Natural killer cell (primary cell): ENCODE measurements at places on chromosomes 7 and 10. TPM values are rescaled to one million over a fixed set of nuclear protein-coding genes. Genes with fewer than 3 reads are reported as not detected.
A peak's percentile ranks its signal among the peaks of the same experiment; 100 is the strongest.

DNA sequence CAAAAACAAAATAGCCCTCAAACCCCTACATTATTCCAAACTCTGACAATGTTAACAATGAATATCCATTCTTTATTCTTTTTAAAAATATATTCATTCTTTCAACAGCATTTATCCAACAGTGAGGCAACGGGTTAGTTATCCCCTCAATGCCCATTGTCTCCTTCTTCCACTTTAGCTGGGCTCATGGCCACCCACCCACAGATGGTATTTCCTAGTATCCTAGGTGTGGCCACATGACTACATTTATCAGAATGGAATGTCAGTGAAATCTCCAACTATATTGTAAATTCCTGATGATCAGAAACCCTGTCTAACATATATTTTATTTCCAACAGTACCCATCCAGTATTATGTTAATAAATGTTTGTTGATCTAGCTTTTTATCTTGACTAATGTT lies 13.6 kb downstream of the HOXA1 start:
- H3K4me3 ChIP-seq: no peak overlapping the region
- no peaks in the 10 kb centered on the region for H3K36me3 ChIP-seq
- no peaks in the 10 kb centered on the region for H3K4me1 ChIP-seq
- no peak for DNase-seq

- no peak overlapping the region for H3K27ac ChIP-seq
- no peak for DNase-seq
- peaks cover 6% of the 10 kb centered on the region for H3K4me1 ChIP-seq
- H3K27me3 ChIP-seq: no peaks in the 10 kb centered on the region
- H3K36me3 ChIP-seq: no peaks in the 10 kb centered on the region
Observed at GRCh38 chr10:1685699-1686490, 51.4 kb downstream of the ADARB2 start.

The HOXA7 gene
- total RNA-seq: not detected

The OPN1SW gene
- total RNA-seq: not detected

- no peaks in the 10 kb centered on the region for H3K4me1 ChIP-seq
- H3K4me3 ChIP-seq: no peak overlapping the region
- no peak for DNase-seq
- H3K27ac ChIP-seq: no peak overlapping the region
- H3K36me3 ChIP-seq: no peaks in the 10 kb centered on the region
- no peaks in the 10 kb centered on the region for H3K27me3 ChIP-seq
Observed at GRCh38 chr10:52135101-52135500, 179.0 kb upstream of the DKK1 start.

DNA sequence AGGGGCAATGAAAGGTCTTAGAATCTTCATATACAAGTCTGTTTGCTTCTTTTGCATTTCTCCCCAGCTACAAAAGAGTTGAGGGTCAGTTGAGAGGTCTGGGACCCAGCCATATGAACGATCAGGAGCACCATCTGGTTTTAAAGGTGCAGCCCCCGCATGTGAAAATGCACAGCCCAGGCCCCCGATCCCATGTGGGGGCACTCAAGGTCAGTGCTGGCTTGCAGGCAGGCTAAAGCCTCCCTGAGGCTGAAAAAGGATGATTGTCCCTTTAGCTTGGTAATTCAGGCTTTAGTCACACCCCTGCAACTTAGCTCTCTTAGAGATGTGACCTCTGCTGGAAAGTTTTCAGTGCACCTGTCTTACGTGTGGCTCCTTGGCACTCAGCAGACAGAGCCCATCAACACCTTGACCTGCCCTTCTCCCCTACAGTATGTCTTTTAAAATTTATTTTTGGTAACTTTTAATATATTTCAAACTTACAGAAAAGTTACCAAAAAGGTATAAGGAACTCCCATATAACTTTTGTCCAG lies 80.1 kb upstream of the PDCD4 start:
- H3K4me3 ChIP-seq: no peak overlapping the region
- H3K36me3 ChIP-seq: no peaks in the 10 kb centered on the region
- no peaks in the 10 kb centered on the region for H3K27me3 ChIP-seq
- no peak for DNase-seq
- H3K4me1 ChIP-seq: no peaks in the 10 kb centered on the region

GRCh38 chr10:101845893-101846292 lies 2.3 kb upstream of the KCNIP2 start:
- H3K4me3 ChIP-seq: no peak overlapping the region
- H3K36me3 ChIP-seq: peaks cover 14% of the 10 kb centered on the region
- H3K27ac ChIP-seq: no peak overlapping the region
- DNase-seq: no peak

The LLCFC1 gene
- total RNA-seq: not detected

- DNase-seq: no peak
- peaks cover 6% of the 10 kb centered on the region for H3K4me1 ChIP-seq
- H3K27ac ChIP-seq: peak overlapping the region; percentile 82
- H3K36me3 ChIP-seq: no peaks in the 10 kb centered on the region
- peak overlapping the region; percentile 53 for H3K4me3 ChIP-seq
Observed at GRCh38 chr10:5685764-5686240, 1.2 kb downstream of the TASOR2 start.

The ENTPD1 gene
- 6.2 TPM for total RNA-seq

DNA sequence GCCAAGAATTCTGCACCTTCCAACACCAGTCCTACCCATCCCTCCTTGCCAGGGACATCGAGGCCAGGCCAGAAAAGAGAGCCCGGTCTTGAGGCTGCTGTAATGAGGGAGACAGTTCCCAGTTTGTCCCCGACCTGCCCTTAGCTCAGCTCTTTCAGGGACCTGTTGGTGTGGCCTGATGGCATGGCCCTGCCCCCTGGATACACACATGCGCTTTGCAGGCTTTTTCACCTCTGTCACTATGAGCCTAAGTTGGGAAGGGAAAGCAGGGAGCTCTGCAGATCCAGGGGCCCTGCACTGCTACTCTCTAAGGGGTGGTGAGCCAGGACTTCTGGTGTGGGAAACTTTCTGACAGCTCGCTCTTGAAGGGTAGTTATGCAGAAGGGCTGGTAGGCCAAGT lies 2.1 kb downstream of the SCD start:
- peaks cover 21% of the 10 kb centered on the region for H3K4me1 ChIP-seq
- peaks cover 10% of the 10 kb centered on the region for H3K36me3 ChIP-seq
- DNase-seq: no peak
- H3K4me3 ChIP-seq: no peak overlapping the region

DNA sequence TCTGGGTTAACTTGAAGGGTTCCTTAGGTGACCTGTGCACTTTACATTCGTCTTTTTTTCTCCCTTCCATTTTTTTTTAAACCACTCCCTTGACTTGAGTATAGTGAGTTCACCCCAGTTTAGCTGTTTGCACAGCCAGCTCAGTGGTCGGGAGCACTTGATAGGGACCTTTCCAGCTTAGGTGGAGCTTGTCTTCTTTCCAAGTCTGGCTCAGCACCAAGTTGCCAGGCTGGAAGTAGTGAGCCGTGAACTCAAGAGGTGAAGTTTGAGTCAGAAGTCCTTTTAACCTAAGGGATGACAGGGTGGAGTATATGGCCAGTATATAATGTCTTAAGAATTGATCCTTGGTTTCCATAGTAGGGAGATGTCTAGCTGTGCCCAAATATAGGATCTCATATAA lies 7.2 kb downstream of the DNAH11 start:
- peaks cover 7% of the 10 kb centered on the region for H3K27me3 ChIP-seq
- no peak for DNase-seq
- no peak overlapping the region for H3K27ac ChIP-seq
- H3K4me1 ChIP-seq: no peaks in the 10 kb centered on the region
- H3K4me3 ChIP-seq: no peak overlapping the region
- no peaks in the 10 kb centered on the region for H3K36me3 ChIP-seq

DNA sequence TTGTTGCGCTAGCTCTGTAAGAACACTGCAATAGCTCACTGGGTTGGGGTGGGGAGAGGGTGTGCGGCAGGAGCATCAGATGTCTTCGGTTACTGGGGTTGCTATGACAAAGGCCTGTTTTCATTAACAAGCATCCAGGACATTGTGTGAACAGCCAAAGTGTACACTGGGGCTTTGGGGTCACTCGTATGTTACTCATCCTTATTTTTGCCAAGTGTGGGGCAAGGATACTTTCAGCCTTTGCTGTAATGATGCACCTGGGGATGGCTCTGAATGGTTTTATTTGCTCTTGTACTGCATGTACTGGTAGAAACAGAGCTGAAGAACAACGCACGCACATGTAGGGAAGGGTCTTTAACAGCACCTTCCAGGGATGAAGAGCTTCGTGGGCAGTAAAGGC lies 73.0 kb upstream of the AFAP1L2 start:
- no peak for DNase-seq
- H3K4me3 ChIP-seq: no peak overlapping the region
- no peaks in the 10 kb centered on the region for H3K4me1 ChIP-seq
- H3K27me3 ChIP-seq: no peaks in the 10 kb centered on the region
- H3K27ac ChIP-seq: no peak overlapping the region
- peaks cover 17% of the 10 kb centered on the region for H3K36me3 ChIP-seq

GRCh38 chr10:116164291-116164690 lies 108.7 kb downstream of the GFRA1 start:
- H3K4me1 ChIP-seq: no peaks in the 10 kb centered on the region
- H3K27me3 ChIP-seq: no peaks in the 10 kb centered on the region
- DNase-seq: no peak
- no peaks in the 10 kb centered on the region for H3K36me3 ChIP-seq
- H3K27ac ChIP-seq: no peak overlapping the region

DNA sequence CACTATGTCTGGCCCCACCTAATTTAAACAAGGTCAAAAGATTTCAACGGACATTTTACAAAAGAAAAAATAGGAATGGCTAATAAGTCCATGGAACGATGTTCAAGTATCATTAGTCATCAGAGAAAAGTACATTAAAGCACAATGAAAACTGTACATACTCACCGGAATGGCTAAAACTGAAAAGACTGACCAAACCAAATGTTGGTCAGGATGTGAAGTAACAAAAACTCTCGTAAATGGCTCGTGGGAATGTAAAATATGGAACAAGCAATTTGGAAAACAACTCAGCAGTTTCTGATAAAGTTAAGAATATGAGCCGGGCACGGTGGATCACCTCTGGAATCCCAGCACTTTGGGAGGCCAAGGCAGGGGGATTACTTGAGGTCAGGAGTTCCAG lies 65.7 kb upstream of the PARD3 start:
- H3K4me1 ChIP-seq: no peaks in the 10 kb centered on the region
- no peak overlapping the region for H3K27ac ChIP-seq
- no peaks in the 10 kb centered on the region for H3K27me3 ChIP-seq
- H3K4me3 ChIP-seq: no peak overlapping the region

DNA sequence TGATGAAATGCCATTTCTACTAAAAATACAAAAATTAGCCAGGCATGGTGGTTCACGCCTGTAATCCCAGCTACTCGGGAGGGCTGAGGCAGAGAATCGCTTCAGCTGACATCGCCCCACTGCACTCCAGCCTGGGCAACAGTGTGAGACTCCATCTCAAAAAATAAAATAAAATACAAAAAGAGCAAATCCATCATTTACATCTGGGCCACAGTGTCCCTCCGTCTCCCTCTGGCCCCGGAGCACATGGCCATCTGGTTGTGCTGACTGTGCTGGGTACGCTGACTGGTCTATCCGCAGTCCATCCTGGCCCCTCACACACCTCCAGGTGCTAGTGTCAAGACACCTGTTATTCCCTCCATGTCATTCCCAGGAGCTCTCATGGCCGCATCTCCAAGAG lies 42.1 kb downstream of the KCNH2 start:
- no peak overlapping the region for H3K4me3 ChIP-seq
- DNase-seq: no peak
- H3K36me3 ChIP-seq: no peaks in the 10 kb centered on the region

The GNG11 gene
- 0.57 TPM for total RNA-seq

DNA sequence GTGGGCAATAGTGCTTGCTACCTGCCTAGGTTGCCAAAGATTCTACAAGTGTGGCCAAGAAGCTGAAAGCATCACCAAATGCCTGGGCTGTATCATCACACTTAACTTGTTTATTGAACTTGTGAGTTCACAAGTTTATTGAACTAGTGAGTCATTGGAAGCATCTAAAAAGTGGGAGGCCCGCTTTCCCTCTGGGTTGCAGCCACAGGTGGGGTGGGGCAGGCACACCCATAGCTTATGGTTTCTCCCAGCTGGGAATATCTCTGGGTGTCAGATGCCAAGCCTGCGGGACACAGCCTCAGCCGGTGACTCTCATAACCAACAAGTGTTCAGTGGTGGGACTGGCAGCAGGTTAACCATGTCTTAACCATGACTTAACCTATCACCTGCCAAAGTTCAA lies 145.9 kb upstream of the FAM13C start:
- H3K4me1 ChIP-seq: no peaks in the 10 kb centered on the region
- H3K27ac ChIP-seq: no peak overlapping the region
- H3K4me3 ChIP-seq: no peak overlapping the region
- DNase-seq: no peak
- H3K27me3 ChIP-seq: no peaks in the 10 kb centered on the region

- DNase-seq: peak; percentile 14
- H3K4me3 ChIP-seq: no peak overlapping the region
- peaks cover 11% of the 10 kb centered on the region for H3K4me1 ChIP-seq
Observed at GRCh38 chr7:20778063-20778721, 8.5 kb downstream of the SP8 start.

GRCh38 chr7:42272793-42273665 lies 36.0 kb upstream of the GLI3 start:
- no peak overlapping the region for H3K4me3 ChIP-seq
- DNase-seq: no peak
- no peaks in the 10 kb centered on the region for H3K4me1 ChIP-seq
- no peak overlapping the region for H3K27ac ChIP-seq

GRCh38 chr7:12257582-12257981 lies 46.5 kb downstream of the TMEM106B start:
- peak; percentile 82 for DNase-seq
- H3K4me1 ChIP-seq: peaks cover 7% of the 10 kb centered on the region
- no peaks in the 10 kb centered on the region for H3K27me3 ChIP-seq
- H3K27ac ChIP-seq: peak overlapping the region; percentile 81
- peak overlapping the region; percentile 19 for H3K4me3 ChIP-seq

The ARHGEF35 gene
- total RNA-seq: 0.50 TPM

GRCh38 chr10:81981724-81982123 lies 106.7 kb downstream of the NRG3 start:
- no peaks in the 10 kb centered on the region for H3K36me3 ChIP-seq
- H3K27ac ChIP-seq: no peak overlapping the region
- H3K27me3 ChIP-seq: no peaks in the 10 kb centered on the region
- no peak overlapping the region for H3K4me3 ChIP-seq
- H3K4me1 ChIP-seq: no peaks in the 10 kb centered on the region
- no peak for DNase-seq

DNA sequence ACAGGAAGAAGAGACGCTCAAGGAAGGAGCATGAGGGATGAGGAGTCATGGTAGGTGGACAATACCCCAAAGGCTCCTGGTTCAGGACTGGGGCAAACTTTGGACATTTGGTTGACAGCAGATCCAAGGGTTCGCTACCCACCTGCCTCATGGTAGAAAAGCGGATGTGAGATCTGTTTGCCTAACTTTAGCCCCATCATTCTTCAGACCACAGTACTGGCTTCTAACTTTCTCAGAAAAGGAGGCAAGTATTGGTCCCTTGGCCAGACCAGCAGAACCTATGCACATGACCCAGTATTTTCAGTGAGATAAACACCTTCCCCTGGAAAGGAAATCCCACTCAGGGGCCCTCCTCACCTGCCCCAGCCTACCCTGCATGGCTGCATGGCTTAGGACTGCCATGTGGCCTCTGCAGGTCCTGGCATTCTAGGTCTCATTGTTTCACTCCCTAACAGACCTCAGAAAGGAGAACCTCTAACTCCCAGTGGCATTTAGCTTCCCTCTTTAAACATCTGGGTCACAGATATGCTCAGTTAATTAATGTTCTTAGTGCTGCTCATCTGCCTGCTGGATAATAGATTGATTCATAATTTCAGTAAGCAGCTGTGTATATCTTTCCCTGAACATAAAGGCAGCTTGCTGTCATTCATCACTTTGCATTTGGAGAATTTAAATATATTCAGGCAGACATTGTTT lies 574.1 kb downstream of the GALNT17 start:
- no peaks in the 10 kb centered on the region for H3K4me1 ChIP-seq
- H3K4me3 ChIP-seq: no peak overlapping the region
- no peaks in the 10 kb centered on the region for H3K36me3 ChIP-seq
- H3K27me3 ChIP-seq: no peaks in the 10 kb centered on the region
